ENCODE measurements at places on chromosomes 4 and X.

GRCh38 chrX:38205039-38205438 is 15.6 kb downstream of the SRPX start:
- DNase-seq: no peak

DNA sequence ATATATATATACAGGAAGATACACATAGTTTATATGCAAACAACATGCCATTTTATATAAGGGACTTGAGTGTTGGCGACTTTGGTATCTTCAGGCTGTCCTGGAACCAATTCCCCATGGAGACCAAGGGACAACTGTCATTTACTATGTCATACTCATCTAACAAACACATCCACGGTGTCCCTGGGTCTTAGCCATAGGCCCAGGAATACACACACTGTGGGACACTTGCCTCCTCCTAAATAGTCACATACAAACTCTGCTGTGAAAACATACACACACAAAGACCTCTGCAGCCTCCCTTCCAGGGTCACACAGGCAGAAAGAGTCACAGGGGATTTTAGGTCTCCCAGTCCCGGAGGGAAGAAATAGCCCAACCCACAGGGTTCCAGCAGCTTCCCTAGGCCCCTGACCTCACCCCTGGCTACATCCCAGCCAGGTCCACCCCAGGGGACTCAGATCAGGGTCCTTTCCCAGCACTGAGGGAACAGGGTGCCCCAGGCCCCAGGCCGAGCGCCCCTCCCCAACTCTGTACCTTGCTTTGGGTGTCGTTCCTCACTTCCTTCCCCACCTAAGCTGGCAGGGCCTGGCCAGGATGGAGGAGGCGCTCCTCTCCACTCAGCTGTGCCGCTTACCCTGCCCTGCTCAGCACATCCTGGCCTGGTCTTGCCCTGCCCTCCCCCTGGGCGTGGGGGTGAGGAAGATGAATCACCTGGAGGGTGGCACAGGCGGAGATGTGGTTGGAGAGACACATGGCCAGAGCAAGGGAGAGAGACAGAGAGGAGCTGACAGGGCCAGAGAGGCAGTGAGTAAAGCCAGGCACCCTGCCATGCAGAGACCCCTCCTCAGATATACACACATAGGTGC is 21.8 kb downstream of the FGD1 start:
- no peak for DNase-seq

GRCh38 chr4:92334716-92335350 is 31.1 kb downstream of the GRID2 start:
- DNase-seq: no peak

DNA sequence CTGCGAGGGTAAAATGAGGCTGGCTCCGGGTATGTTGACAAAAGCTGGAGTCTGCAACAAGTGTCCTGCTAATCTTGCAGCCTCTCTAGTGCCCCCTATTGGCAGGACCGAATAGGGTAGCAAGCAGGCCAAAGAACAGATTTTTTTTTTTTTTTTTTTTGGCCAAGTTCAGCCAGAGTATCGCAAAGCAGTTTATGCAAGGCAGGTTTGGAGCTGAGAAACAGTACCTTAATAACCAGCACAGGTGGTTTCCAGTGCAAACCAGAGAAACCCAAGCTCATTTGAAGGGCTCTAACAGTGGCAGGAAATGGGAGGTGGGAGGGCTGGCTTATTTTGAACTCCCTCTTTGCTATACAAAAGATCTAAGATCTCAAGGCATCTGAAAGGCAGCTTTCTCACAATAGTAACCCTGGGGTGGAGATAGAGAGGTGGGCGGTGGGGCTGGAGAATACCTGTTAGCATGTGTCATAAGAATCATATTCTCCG is 38.2 kb upstream of the OCIAD2 start:
- DNase-seq: no peak

- no peak for DNase-seq
Measured at GRCh38 chr4:109998867-109999584, 86.3 kb downstream of the EGF start.

GRCh38 chrX:145292218-145292617 is 44.9 kb downstream of the SPANXN1 start:
- no peak for DNase-seq

GRCh38 chr4:26062215-26062614 is 148.2 kb downstream of the SMIM20 start:
- DNase-seq: no peak

DNA sequence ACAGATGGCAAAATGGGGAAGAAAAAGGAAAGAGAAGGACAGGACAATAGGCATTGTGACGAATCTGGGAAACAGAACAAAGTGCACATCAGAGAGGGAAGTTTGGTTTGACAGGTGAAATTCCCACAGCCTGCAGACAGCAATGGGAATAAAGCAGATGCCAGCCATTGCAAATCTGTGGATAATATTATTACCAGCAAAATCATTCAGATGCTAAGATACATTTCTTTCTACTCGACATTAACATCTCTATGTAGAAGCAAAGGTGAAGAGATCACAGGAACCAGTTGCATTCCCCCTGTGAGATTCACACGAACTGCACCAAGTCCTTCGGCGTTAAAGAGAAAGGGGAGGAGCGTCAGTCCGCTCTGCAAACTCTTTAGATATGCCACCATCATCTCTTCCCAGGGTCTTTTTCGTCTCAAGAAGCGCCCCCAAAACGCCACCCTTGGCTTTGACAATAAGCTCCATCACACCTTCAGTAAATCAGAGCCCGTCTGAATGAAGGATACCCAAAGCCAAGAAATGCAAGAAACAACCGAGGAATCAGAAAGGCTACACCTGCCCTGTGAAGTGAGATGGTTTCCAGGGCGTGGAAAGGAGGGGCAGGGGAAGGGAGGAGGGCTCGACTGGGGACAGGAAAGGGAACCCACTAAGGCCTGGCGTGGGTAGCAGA is 1.9 kb downstream of the NEUROG2 start:
- DNase-seq: peak; percentile 58

- no peak for DNase-seq
Measured at GRCh38 chrX:129659861-129660260, 5.1 kb upstream of the APLN start.

GRCh38 chr4:132614682-132615081 is 534.4 kb upstream of the PCDH10 start:
- DNase-seq: no peak

GRCh38 chr4:128310266-128310697 is 22.7 kb upstream of the PGRMC2 start:
- no peak for DNase-seq

DNA sequence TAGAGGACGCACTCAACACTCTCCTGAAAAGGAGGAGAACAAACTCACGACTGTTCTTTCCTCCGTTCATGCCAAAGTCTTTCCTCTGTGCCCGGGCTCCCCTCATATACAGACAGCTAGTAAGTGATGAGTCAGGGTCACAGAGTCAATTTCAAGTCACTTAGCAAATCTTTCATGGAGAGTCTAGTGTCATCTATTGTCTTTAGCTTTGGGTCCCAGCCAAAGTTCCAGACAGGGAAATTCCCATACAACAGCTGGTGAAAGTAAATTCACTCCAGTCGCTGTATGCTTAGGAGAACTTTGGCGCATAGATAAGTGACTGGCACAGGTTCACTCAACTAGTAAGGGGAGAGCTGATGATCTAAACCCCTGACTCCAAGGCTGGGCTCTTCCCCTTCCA is 226.5 kb downstream of the MID1 start:
- no peak for DNase-seq

GRCh38 chrX:68659786-68660185 is 12.3 kb downstream of the STARD8 start:
- no peak for DNase-seq

GRCh38 chr4:83723609-83724008 is 187.7 kb downstream of the GPAT3 start:
- no peak for DNase-seq

GRCh38 chr4:62028745-62029144 is 828.6 kb downstream of the ADGRL3 start:
- DNase-seq: no peak

DNA sequence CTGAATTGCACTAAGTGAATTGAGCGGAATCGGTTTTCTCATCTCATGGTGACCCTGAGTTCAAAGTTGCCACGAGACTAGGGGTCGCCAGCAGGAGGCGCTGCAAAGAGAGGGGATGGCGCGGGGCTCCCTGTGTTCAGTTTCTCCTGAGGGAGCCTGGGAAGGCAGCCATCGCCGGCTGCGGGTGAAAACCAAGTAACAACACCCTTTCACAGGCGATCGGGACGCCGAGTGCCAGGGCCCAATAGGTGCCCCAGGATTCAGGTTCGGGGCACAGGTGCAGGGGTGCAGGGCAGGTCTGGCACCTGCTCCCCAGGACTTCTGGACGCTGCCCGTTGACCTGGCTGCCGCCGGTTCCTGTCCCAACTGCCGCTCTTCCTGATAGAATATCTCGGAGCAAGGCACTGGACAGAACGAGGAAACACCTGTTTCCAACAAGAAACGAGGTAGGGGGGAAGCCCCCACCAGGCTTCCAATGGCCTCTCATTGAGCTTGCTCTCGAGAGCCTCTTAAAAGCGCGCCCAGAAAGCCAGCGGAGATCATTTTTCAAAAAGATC is 1.1 kb upstream of the FGF16 start:
- no peak for DNase-seq

DNA sequence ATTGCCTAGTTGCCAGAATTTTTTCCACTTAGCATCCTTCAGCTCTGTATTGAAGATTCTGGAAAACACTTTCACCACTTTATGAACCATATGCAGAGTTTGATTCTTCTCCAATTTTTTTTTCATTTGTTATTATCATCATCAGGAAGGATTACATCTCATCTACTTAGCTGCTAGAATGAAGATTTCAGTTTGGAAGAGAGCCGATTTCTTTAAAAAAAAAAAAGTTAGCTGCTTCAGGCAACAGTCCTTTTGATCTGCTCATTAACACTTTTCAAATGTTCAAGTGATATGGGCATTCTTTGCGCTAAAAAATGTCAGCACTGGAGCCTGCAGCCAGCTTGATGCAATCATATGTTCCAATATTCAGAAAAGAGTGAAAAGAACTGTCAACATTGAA is 76.2 kb downstream of the ANTXR2 start:
- no peak for DNase-seq

DNA sequence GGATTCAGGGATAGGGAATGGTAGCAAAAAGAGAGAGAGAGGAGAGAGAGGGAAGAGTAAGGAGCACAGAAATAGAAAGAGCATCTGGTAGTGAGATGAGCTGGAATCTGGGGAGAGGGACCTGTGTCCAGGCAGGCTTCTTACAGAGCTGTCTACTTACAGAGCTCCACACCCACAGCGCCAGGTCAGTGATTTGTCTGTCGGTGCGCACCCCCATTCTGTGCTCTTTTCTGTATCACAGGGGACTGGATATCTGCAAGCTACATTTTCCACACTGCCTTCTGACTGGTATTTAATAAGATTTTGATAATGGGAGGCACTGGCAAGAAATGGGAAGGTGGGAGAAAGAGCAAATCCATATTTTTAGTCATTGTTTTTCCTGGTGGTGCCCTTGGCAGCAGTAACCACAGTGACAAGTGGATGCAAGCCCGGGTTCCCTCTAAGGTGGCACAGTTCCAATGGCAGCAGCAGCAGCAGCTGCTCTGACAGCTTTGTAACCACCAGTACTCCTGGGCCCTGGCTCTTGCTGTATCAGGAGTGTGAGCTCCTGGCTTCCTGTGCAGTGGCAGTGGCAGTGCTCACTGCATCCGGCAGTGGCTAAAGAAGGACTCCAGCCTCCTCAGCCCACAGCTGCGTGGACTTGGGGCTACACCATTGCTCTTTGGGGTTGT is 300.5 kb downstream of the TRIML1 start:
- DNase-seq: no peak

DNA sequence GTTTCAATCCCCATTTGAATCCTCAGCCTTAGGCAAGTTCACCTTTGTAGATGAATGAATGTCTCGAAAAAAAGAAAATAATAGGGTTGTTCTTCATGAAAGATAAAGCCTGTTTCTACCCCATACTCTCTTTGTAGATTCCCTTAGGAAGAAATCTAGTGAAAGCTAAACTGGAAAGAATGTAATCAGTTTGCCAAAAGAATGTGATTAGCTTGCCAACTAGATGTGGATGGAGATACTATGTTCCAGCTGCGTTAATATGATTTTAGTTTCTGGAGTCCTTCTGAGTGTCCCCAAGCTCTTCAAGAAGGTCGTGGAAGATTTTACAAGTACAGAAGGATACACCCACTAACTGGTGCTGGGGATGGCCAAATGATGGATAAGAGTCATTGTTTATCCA is 162.3 kb upstream of the EDNRA start:
- no peak for DNase-seq

DNA sequence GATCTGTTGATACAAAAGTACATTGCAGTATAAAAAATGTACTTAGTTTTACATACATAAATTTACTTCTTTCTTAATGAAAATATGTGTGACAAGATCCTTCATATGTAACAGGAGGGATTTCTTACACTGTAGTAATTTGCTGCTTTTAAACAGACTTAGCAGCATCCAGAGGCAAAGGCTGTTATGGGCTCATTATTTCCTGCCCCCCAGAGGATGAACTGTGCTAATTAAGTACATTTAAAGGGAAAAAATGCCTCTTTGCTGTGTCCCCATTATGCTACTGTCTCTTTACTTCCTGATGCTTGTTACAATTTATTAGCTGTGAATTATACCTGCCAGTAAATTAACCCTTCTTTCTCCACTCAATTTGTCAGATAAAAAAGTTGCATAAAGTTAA is 47.1 kb downstream of the NDST3 start:
- no peak for DNase-seq

GRCh38 chr4:148029781-148030180 is 297.9 kb downstream of the ARHGAP10 start:
- DNase-seq: no peak

GRCh38 chr4:186798951-186799659 is 75.4 kb upstream of the FAT1 start:
- no peak for DNase-seq

GRCh38 chrX:118730500-118731247 is 3.3 kb downstream of the IL13RA1 start:
- no peak for DNase-seq

DNA sequence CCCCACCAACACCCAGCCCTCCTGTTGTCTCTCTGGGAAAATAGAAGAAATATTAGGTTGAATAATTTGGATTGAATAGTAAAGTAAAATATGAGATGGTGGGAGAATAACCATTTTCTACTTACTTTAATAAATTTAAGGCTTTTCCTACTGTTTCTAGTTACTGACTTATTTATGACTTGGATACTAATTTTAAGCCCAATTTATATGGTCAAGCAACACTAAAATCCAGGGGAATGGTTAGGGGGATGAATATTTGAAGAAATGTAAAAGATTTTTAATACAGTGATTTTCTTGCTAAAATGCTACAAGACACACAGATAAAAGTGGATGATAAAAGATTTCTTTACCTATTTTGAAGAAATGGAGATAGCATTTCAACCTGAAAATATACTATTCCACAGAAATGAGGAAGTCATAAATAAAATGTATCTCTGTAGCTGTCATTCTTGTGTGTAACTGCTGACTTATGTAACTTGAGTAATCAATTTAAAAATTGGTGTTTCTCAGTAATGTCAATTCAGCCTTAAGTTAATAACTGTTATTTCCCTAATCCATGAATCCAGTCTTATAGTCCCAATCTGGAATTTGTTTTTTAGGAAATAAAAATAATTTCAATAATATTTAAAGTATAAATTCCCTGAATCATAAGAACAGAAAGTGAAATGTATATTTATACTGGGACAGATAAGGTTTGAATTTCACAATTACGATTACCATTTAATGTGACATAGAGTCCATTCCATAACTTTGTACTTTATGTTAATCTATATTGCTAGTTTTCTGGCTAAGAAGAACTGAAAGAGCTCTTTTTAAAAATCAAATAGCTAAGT is 24.3 kb upstream of the IL2 start:
- DNase-seq: no peak

Measured in lower leg skin (tissue), 4 donors.